ENCODE measurements at places on chromosomes 7 and 10.

- no peak for DNase-seq
Observed at GRCh38 chr10:3472287-3473051, 299.9 kb upstream of the PITRM1 start.

DNA sequence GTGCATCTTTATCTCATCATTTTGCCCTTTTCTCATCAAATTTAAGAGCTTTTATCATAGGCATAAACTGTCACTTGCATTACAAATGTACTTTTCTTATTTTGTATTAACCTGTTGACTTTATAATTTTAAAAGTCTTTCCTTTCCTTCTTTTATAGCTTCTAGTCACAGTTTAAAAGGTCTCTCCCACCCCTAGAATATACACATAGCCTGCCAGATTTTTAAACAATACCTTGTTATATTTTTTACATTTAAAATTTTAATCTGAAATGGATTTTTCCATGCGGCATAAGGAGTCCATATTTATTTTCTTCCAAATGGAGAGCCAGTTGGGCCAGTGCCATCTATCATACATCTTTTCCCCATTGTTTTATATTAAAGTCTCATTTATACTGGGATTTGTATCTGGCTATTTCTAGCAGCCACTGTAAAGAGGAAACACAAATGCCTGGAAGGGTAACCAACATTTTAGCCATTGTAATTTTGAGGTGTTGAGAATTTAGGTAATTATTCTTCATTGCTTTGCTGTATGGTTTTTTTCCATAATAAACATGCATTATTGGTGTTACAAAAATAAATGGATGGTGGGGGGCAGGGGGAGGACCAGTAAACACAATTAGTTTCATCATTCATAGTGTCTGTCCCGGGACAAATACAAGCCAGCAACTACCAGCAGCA is 92.8 kb downstream of the CCDC71L start:
- DNase-seq = no peak

- no peak for DNase-seq
Observed at GRCh38 chr7:151866761-151867655, 9.9 kb downstream of the PRKAG2 start.

DNA sequence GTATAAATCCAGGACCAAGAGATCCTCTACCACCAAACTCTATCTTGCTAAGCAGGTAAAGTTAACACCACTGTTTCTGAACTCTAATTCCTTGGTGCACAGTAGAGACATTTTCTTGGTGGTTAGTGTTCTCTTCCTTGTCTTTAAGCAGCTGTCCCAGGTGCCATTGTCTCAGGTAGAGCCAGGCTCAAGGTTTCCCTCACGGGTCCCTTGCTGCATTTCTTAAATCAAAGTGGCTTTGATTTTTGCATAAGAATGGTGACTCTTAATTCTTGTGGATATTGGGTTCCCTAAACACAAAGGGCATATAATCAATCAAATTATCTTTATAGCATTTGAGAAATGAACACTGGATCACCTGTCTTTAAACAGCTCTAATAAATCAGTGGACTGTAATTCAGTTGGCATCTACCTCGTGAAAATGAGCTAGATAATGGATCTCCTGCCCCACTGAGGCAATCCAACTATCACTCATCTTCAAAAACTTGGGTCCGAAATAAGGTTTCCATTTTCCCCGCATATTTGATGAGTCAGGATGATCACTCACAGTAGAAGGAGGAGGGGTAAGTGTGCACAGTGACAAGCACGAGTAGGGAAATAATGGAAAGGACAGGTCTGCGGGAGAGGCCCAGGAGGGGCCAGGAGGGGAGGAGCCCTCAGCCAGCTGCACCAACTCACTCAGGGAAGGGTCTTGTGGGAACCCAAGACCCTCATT is 2.4 kb downstream of the ABCC2 start:
- no peak for DNase-seq

DNA sequence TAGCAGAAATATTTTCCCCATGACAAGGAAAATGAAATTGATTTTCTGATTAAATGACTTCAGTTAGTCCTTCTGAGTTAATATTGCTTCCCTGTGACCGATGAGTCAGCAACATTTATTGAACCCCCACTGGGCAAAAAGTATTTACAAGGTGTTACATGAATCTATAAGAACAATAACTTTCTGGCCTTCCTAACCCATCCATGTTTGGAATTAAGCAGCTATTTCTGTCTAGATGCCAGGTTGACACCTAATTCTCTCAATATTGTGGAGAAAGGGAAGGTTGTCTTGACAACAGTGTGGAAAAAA is 112.9 kb upstream of the JAZF1 start:
- no peak for DNase-seq

DNA sequence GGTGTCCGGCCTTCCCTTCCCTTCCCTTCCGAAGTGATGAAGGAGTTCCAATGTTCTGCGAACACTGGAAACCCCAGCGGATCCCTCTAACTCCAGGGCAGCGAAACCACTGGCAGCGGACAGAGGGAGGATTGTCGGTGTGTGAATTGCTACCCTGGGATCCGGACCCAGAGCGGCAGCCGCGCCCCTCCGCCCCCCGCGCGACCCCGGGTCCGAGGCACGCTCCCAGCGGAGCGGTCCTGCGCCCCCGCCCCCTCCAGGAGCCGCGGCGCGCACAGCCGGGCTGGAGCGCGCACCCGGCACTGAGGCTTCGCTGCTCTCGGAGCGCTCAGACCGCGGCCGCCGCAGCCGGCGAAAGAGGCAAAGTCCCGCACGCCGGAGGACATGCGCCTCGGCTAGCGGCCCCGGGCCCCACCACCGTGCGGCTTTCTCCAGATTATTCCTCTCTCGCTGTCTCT is at the start of gene PTPRZ1:
PTPRZ1 (plus strand) TSS at position 331 of the 458 bp plus-strand sequence. CDS start 339 bp downstream, outside the sequence.
- DNase-seq = no peak

- no peak for DNase-seq
Observed at GRCh38 chr10:21726601-21727225, 192.7 kb downstream of the MLLT10 start.

DNA sequence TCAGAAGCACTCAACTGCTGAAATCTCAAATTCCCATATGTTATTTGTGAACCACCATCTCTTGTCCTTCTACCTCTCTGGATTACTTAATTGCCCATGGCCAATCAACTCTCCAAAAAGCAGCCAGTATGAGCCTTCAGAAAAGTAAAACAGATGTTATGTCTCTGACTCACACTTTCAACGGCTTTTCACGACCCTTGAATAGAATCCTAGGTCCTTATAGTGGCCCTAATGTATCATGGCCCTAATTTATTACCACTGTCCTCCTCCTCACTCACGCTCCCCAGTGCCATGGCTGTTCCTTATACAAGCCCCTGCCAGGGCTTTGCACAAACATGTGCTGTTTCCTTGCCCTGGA is 20.0 kb downstream of the ZNF438 start:
- DNase-seq = no peak

- DNase-seq = no peak
Observed at GRCh38 chr7:130221746-130222145, 14.1 kb downstream of the SSMEM1 start.

DNA sequence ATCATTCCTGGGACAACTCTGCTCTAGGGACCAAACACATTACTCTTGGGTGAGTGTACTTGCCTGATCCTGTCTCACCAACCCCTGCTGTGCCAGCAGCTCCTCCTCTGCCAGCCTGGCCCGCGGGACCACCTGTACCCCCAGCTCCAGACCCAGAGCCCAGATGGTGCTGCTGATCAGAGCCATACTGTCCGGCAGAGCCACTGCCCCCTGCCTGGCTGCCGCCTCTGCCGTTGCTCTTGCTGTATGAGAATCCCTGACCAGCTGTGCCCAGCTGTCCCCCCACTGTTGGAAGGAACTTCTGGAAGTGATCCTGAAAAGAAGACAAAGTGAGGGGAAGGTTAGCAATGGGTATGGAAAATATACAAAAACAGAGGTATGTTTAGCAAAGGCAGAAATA is 6.9 kb downstream of the MYOZ1 start:
- no peak for DNase-seq

DNA sequence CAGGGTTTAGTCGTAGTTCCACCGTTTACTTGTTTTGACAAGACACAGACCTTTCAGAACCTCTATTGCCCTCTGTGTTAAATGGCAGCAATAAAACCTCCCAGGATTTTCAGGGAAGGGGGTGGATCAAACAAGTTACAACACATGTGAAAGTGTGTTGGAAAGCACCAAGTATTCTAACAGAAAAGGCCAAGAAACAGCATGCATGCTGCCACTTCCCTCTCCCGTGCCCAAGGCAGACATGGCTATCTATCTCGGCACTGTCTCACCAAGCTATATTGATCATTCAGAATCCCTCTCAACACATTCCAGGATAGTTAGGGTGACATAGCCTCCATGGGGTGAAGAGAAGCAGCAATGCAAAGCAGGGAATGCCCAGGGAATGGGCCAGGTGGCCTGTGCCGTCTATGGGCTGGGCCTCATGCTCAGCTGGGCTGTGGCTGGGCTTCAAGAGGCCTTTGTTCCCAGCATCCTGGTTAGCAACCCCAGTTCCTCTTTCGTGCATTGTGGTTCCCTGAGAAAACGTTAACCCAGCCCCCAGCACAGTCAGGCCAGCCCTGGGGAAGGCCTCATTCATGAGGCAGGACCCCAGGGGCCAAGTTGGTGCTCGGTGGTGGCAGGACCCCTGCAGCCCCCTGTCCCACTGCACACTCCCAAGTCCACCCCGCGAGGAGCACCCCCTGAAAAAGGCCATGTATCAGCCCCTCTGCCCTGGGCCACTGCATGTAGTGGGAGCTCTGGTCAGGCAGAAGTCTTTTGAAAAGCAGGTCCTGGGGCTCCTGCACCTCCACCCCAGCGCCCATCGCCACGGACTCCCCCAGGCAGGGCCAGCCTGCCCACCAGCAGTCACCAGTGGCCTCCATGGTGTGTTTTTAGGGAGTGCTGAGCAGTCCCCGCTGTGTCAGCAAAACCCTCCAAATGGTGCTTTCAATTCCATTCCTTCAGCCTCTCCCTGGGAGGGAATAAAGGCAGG is 25.5 kb downstream of the VSIR start:
- DNase-seq = peak; percentile 32

DNA sequence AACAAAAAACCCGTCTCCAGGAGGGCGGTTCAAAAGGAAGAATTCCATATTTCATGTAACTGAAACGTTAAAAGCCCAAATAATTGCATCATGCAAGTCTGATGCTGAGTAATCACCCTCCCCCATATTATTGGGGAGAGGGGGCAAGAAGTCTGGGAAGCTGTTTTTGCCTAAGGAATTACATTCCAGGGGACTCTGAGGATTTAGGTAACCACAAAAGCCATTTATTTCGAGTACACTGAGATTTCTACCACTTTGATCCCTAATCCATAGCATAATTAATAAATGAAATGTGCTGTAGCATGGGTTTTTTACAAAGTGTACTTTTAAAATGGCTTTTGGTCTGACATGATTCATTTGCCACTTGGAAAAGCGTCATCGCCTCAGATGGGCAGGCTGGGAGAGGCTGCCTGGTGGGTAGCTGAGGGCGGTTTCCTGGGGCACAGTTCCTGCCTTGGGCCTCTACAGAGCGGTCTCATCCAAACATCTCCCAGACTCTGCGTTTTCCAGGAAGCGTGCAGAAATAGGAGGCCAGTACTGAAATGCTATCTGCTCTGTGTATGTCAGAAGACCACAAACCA is 106.5 kb downstream of the TCF7L2 start:
- no peak for DNase-seq

DNA sequence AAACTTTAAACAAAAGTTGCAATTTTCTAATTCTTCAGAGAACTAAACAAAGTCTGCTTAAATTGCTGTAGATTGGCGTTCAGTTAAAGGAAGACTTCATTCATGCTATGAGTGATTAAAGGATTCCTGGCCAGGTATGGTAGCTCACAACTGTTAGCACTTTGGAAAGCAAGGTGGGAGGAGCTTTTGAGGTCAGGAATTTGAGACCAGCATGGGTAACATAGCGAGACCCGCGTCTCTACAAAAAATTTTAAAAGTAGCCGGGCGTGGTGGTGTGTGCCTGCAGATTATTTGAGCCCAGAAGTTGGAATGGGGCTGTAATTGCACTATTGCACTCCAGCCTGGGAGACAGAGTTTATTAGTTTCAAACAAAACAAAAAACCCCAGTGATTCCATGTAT is 13.5 kb upstream of the SCRN1 start:
- DNase-seq = no peak

DNA sequence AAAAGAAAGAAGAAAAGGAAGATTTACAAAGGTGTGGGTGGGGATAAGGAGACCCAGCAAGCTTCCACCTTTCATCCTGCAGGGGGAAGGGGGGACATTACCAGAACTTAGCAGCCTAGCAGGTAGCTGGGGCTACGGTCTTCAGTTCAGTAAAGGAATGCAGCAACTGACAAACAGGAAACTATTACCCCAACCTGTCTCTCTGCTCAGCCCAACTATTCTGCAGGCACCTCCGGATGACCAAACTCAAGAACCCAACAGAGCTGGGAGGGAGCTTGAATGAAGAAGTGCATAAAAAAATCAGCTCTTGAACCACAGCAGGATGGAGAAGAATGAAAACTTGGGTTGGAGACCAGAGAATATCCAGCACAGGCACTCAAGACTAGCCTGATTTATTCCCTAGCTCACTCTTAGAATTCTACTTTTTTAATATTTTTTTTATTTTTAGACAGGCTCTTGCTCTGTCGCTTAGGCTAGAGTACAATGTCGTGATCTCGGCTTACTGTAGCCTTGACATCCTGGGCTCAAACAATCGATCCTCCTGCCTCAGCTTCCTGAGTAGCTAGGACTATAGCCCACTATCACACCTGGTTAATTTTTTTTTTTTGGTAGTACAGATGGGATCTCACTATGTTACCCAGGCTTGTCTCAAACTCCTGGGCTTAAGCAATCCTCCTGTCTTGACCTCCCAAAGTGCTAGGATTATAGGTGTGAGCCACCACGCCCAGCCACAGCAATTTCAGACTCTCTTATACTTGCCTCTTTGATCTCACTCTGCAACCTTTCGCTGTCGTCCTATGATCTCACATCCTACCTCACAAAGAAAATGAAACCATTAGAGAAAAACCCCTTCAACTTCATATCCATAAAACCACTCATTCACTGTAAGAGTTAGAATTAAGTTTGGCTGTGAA is 18.5 kb upstream of the C10orf67 start:
- DNase-seq = no peak

DNA sequence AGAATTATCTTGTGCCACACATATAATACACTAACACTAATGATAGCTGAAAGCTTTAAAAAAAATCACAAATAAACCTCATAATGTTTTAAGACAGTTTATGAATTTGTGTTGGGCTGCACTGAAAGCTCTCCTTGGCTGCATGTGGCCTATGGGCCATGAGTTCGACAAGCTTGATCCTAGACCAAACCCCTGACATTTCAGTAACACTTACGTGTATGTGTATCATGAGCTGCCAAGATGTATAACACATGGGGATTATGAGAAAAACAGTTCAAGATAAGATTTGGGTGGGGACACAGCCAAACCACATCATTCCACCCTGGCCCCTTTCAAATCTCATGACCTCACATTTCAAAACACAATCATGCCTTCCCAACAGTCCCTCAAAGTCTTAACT is 823.8 kb downstream of the PCDH15 start:
- DNase-seq = no peak

All from esophagus squamous epithelium (tissue), 5 donors.